H7 (cell line): ENCODE measurements at places on chromosomes 13 and 19.

- DNase-seq, result no peak
These were observed 5.1 kb upstream of the USP12 start for GRCh38 chr13:27176470-27177410.

GRCh38 chr13:71605744-71606143, 261.3 kb downstream of the DACH1 start:
- no peak for DNase-seq

GRCh38 chr13:41710771-41711170, 250.1 kb downstream of the VWA8 start:
- no peak for DNase-seq

- peak; percentile 27 for DNase-seq
These were observed 5.9 kb downstream of the NFKBIB start for GRCh38 chr19:38905620-38906019.

DNA sequence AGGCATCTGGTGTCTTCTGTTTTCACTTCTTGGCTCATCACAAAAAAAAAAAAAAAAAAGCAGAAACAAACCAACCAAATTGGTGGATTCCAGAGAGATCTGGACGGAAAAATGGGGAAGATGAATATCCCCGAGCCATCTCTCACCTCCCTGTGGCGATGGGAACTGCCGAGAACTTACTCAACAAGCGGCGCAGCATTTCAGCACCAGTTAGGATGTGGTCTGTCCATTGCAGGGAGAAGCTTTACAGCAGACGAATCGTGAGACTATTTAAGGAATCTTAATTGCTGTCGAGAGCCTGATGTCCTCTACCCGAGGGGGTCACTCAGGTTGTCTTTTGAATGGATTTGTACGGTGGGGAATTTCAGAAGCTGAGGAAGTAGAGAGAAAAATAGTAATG, 17.3 kb upstream of the KDM4B start:
- no peak for DNase-seq

- DNase-seq, result no peak
These were observed 218.8 kb downstream of the NBEA start for GRCh38 chr13:35160896-35161295.

DNA sequence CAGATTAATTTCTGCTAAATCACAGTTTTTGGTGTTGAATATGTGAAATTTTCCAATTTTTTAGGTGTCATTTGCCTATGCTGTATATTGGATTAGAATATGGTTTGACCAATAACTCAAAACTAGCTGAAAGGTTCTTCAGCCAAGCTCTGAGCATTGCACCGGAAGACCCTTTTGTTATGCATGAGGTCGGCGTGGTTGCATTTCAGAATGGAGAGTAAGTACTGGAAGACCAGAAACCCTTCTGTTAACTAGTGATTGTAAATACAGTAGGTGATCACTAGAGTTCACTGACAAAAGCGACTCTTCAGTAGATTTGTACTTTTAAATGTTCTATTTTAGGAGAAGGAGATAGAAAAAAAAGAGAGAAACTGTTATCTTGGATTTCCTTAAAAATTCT, 22.3 kb downstream of the CDC16 start:
- peak; percentile 37 for DNase-seq

- DNase-seq, result peak; percentile 13
These were observed 58.3 kb downstream of the ZMYM2 start for GRCh38 chr13:20016649-20017364.

GRCh38 chr13:105971312-105971711, 564.1 kb downstream of the EFNB2 start:
- no peak for DNase-seq

DNA sequence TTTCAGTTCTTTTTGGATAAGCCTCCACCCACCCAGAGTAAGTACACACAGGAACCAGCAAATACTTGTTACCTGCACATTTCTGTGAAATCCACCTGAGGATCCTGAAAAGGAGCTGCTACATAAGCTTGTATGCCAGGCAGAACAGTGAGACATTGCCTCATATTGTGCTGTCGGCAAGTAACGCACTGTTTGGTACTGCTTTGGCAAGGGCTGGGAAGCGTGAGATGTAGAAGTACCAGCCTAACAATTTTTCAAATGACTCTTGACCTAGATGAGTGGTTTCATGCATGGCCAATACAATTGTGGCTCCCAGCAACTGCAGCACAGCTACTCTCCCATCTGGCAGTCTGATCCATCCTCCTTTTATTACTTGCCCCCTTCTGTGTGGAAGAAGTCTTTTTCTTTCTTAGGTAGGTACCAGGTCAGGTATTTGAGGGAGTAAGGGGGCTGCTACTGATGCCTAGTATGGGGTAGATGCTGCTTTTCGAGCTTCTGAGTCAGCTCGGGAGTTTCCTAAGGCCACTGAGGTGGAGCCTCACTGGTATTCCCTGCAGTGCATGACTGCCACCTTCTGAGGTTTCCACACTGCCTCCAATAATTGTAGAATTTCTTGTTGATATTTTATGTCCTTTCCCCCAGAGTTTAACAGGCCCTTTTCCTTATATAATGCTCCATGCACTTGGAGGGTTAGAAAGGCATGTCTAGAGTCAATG, 52.2 kb downstream of the ZNF737 start:
- DNase-seq, result no peak

DNA sequence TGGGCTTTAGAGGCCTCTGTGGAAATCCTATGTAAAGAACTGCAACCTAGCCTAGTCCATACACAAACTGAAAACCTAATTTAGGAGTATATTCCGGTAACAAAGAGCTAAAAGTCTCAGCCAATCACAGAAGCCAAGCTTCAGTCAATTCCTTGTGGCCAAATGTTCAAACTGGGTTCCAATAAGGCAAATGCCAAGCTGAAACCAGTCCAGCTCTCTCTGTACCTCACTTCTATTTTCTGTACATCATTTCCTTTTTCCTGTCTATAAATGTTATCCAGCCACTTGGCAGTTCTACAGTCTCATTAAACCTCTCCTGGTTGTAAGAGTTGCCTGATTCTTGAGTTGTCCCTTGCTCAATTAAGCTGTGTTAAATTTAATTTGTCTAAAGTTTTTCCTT, 31.7 kb upstream of the UBL3 start:
- no peak for DNase-seq

- DNase-seq, result no peak
These were observed 5.3 kb downstream of the ZFP14 start for GRCh38 chr19:36373638-36374156.

- no peak for DNase-seq
These were observed 7.9 kb downstream of the INTS6 start for GRCh38 chr13:51444922-51445321.

- DNase-seq, result no peak
These were observed 84.6 kb upstream of the MTIF3 start for GRCh38 chr13:27534981-27535380.

GRCh38 chr13:46621133-46621532, 68.2 kb downstream of the LRCH1 start:
- no peak for DNase-seq

DNA sequence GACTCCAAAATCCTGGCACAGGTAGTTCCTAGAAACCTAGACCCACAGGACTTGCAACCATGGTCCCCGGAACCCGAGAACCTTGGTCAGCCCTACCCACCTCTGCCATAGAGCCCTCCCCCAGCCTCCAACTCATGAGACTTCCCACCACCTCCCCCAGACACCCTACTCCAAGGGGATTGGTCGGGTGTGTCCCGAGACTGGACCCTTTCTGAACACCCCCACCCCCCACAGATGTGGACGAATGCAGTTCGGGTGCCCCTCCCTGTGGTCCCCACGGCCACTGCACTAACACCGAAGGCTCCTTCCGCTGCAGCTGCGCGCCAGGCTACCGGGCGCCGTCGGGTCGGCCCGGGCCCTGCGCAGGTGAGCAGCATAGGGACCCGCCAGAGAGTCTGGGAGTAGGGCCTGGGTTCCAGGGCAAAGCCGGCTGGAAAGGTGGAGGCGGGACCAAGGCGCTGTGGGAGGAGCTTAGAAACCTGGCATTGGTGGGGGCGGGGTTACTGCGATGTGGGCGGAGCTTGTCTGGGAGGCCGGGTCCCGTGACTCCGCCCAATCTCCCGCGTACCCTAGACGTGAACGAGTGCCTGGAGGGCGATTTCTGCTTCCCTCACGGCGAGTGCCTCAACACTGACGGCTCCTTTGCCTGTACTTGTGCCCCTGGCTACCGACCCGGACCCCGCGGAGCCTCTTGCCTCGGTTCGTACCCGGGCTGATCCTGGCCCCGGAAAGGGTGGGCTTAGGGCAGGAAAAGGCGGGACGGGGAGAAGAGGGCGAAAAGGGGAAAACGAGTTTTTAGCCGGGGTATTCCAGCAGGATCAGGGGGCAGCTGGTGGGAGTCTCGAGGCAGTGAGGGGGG, 11.9 kb downstream of the LTBP4 start:
- peak; percentile 98 for DNase-seq

DNA sequence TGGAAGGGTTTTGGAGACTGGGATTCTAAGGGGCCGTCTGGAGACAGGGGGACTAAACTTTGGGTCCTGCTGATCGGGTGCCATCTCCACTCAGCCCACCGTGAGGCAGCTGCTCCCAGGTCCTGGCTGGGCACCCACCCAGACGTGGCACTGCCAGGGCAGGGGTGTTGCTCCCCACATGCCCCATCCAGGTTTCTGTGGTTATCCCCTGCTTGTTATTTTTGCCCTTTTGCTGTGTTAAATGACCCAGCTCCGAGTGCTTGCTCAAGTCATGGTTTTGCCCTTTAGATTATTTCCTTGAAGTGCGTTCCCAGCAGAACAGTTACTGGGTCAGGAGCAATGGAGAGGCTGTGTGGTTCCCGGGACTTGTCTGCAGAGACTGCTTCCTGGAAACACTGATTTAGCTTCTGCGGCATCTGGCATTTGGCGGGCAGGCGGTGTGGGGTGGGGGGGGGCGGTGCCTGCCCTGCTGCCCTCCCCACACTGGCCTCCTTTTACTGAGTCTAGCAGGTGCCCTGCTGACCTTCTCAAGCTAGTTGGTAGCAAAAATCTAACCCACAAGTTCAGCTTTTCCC, 1.9 kb downstream of the RAB11B start:
- no peak for DNase-seq

GRCh38 chr19:5292822-5293611, 47.6 kb downstream of the PTPRS start:
- DNase-seq, result peak; percentile 100

DNA sequence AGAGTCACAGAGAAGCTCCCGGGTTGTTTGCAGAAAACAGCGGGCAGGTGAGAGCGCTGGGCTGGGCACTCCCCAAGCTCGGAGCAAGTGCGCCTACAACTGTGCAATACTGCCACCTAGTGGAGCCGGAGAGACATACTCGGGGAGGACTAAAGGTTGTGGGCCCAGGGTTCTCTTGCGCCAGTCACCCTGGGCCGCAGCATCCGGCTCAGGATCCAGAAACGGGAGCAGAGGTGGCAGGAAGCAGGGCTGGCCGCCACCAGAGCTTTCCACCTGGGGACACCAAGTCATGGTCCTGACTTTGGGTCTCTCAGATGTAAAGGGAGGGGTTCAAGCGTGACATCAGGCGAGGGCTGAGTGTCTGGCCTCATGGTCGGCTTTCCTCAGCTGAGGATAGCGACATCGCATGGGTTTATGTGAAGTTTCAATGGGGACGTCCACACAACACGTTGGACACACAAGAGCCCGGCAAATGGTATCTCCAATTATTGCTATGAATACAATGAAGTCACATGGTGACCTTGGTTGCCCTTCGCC, 11.2 kb upstream of the KLK4 start:
- DNase-seq, result peak; percentile 89

- DNase-seq, result no peak
These were observed 27.1 kb downstream of the ZNF724 start for GRCh38 chr19:23222998-23223652.

DNA sequence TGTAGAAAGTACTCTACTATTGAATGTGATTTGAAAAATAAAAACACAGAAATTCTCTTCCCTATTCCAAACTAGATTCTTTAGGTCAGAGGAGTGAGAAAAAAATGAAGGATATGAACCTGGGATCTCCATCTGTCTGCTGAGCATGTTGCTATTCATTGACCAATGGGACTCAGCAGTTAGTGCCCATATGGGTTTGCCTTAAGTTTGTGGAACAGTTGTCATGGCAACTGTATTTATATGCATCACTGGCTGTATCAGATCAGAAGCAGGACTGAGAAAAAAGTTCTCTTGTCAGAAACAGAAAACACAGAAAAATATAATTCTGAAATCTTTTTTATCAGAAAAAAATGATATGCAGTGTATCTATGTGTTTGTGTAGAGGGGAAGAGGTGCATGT, 73.3 kb upstream of the ATXN8OS start:
- DNase-seq, result no peak

DNA sequence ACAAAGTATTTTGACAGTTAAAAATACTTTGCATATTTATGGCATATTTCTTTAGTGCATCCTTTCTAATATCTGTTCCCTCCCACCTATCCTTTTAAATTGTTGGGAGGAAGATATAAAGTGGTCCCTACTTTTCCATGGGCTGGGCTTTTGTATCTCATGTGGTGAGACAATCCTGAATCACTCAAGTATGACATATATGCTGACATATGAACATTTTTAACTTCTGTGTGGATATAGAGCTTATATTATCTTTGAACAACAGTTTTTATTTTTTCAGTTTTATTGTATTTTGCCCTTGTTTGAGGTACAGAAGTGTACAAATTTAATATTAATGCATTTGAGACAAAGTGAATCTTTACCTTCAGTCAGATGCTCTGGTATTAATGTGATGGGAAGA, 3.4 kb downstream of the ZMYM2 start:
- DNase-seq, result no peak

DNA sequence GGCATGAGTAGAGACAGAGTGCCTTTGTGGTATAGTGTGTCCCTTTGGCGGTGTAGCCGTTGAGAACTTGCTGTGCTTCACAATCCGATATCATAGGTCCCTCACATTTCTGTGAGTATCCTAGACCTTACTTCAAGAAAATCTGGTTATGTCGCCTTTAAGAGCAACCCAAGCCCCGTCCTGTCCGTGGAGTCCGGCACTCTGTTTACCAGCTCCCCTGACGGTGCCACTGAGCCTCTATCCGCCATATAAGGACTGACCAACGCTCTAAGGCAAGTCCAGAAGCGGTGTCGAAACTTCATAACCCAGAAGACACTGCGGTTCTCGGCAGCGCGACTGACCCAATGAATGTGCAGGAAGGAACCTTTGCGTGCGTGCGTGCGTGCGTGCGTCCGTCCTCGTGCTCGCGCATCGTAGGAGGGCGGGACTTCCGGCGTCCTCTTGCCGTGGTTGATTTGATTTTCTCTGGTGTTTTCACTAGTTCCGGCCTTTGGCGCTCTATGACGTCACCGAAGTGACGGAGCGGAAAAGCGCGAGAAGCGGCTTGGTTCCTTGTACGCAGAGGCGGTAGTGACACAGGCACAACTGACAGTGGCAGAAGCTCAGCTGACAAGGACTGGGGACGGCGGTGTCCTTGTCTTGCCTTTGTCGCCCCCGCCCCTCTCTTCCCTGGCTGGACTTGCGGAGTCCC, at the start of the genes TRAPPC2B and ZNF547:
Gene TRAPPC2B, plus strand, starts transcription at position 555 of the 691 bp plus-strand sequence. CDS start 1,283 bp downstream, outside the sequence.
Gene ZNF547, plus strand, starts transcription at position 555 of the 691 bp plus-strand sequence. CDS start 5,005 bp downstream, outside the sequence.
- DNase-seq, result peak; percentile 93

GRCh38 chr13:76758257-76758656, 127.9 kb downstream of the KCTD12 start:
- no peak for DNase-seq

GRCh38 chr19:39481676-39482075, 1.0 kb downstream of the TIMM50 start:
- no peak for DNase-seq

GRCh38 chr13:84917252-84917878, 881.9 kb downstream of the SLITRK6 start:
- DNase-seq, result no peak

- DNase-seq, result no peak
These were observed 17.0 kb downstream of the EFNA2 start for GRCh38 chr19:1302533-1303239.
